ENCODE measurements at places on chromosomes 13 and 19.

DNA sequence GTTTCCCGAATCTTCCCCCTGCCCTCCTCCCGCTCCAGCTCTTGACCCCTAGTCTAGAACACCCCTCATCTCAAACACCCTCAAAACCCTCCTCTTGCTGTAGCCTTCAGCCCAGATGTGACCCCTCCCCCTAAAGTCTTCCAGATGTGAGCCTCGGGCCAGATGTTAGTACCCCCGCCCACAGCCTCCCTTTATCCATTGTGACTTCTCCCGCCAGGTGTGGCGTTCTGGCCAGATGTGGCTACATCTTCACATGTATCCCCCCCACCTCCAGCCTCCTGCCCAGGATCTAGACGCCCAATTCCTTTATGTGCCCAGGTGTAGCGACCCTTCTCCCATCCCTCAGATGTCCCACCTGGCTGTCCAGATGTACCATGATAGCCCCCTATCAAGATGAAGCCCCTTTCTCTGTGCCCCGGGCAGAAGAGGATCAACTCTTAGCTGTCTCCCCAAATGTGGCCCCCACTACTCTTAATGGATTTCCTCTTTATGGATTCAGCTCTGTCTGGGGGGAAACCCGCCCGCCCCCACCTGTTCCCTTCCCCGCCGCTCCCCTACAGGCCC, 517 bp upstream of the LTBP4 start:
- no peak for DNase-seq

DNA sequence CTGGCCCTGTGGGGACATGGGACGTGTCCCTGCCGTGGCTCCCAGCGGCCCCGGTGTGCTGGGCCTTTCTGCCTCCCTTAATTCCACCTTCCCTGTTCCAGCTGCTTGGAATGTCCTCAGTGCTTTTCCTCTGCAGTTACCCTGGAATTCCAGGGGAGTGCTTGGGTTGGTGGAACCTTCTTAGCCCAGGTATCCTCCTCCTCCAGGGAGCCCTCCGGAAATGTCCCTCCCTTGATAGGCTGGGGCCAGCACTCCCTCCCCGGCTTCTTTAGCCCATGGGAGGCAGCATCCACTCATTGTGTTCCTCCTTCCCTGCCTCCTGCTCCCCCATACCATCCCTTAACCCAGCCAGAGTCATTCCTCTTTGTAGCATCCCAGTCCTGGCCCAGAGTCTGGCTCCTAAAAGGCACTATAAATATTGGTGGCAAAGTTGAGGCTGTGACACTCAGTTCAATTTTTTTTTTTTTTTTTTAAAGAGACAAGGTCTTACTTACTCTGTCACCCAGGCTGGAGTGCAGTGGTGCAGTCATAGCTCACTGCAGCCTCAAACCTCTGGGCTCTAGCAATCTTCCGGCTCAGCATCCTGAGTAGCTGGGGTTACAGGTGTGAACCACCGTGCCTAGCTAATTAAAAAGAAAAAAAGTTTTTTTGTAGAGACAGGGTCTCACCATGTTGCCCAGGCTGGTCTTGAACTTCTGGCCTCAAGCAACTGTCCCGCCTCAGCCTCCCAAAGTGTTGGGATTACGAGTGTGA, 13.7 kb upstream of the SLC7A10 start:
- peak; percentile 7 for DNase-seq

- DNase-seq, result no peak
Measured at GRCh38 chr19:54573330-54573872, at the start of gene LILRA2. LILRA2 (plus strand) TSS chr19:54573790; CDS start chr19:54573879, 89 bp downstream.

GRCh38 chr13:77350811-77351210, 23.9 kb upstream of the MYCBP2 start:
- no peak for DNase-seq

DNA sequence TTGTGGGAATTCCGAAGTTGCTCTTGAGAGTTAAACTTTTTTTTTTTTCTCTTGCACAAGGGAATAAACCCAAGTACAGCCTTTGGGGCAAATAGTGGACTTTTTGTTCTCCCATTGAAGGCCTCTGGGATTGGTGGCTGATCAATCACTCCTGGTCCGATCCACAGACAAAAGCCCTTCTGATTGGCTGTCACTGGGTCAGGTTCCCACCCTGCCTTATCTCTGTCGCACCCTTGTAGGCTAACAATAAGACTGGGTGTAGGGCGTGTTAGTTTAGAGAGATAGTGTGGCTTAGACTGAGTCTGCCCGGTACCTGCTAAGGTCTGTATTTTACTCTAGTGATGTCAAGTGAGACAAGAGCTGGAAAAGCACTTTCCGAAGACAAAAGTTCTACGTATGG, 380.8 kb downstream of the NDFIP2 start:
- DNase-seq, result no peak

GRCh38 chr13:82458169-82458568, 1424.1 kb downstream of the SLITRK1 start:
- DNase-seq, result no peak

- no peak for DNase-seq
Measured at GRCh38 chr13:112348642-112349345, 27.4 kb upstream of the SPACA7 start.

GRCh38 chr19:38911388-38912001, 491 bp downstream of the CCER2 start:
- DNase-seq, result no peak

DNA sequence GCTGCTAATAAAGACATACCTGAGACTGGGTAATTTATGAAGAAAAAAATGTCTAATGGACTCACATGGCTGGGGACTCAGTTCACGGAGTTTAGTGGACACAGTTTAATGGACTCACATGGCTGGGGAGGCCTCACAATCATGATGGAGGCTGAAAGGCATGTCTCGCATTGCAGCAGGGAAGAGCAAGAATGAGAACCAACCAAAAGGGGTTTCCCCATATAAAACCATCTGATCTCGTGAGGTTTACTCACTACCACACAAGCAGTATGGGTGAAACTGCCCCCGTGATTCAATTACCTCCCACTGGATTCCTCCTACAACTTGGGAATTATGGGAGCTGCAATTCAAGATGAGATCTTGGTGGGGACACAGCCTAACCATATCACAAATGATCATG, 1181.2 kb downstream of the PCDH9 start:
- DNase-seq, result no peak

GRCh38 chr13:75468098-75468497, 13.9 kb downstream of the TBC1D4 start:
- no peak for DNase-seq

GRCh38 chr19:8459520-8460270, 14.9 kb downstream of the HNRNPM start:
- DNase-seq, result no peak

DNA sequence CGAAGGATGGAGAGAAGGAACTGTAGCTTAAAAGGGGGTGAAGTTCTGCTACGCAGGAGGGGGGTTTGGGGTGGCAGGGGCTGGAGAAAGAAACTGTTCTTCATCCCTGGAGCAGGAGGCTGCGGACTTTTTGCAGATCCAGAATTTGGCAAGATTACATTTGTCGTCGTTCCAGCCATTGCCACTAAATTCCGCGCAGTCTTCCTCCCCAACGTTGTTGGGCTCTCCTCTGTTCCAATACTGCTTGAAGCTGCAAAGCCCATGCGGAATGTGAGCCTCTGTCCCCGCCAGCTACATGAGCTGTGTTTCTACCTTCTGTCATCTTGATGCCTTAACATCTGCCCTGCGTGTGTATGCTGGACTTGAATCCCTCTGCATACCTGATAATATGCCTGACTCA, 4.3 kb downstream of the CD209 start:
- no peak for DNase-seq

GRCh38 chr13:28469316-28469715, 25.6 kb downstream of the FLT1 start:
- DNase-seq, result no peak

DNA sequence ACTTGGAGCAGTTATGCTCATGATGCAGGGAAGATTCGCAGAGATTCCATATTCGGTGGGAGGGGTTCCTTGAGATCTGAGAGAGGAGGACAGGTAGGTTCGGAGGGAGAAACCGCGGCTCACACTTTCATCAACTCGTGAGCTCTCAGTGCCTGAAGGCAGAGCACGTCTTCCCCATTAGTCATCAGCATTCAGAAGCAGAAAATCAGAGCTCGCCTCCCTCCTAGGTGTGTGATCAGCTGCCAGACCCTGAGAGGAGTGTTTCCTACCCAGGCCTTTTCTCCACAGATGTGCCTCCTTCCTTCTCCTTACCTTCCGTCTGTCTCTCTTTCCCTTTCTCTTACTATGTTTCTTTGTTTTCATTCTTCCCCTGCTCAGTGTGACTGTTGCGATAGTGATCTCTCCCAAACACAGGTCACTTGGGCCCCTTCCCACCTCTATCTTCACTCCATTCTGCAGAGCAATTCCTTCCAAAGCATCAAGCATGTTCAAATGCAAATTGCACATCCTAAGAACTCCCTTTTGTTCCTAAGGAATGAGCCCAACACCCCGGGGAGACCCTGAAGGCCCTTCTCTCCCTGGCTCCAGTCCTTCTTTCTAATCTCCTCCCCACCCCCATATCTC, 389.5 kb downstream of the UQCRFS1 start:
- no peak for DNase-seq

DNA sequence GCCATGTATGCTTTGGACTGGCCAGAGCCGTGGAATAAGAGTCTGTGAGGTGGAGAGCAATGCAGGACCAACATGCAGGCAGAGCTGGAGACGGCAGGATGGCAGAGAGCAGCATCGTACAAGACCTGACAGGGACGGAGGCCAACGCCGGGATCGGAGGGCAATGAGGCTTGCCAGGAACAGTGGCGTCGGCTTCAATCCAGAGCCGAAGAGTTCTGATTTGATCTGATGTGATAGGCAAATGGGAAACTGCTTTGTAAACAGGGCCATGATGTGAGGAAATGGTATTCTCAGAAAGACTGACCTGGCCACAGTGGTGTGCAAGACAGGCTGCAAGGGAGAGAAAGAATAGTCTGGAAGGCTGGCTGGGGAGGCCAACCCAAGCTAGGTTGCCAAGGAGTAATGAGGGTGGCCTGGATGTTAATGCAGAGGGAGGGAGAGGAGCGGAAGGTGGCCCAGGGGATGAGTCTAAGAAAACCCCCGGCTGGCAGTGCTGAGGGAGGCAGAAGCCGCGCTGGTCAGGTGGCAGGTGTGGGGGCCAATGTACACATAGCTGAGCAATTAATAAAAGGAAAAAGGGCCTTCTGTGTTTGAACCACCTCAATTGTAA, 26.7 kb downstream of the RCBTB2 start:
- DNase-seq, result no peak

GRCh38 chr19:36573895-36574720, 1.0 kb upstream of the ZNF529 start:
- DNase-seq, result no peak

DNA sequence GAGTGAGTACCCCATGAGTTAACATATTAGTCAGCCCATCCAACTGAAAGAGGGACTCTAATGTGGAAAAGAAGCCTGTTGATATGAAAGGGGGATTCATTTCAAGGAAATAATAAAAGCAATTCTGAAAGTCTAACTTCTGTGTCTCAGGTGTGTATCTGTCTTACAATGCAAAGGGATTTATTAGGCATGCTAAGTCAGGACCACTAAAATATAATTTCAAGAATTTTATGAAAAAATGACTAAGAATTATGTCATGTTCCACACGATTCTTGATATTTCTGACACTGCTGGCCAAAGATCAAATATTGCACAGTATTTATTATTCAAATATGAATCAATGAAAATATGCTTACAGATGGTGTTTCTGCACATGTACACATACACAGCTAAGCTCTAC, 130.8 kb downstream of the KLF12 start:
- DNase-seq, result no peak

GRCh38 chr13:111380431-111380830, 60.0 kb downstream of the TEX29 start:
- no peak for DNase-seq

DNA sequence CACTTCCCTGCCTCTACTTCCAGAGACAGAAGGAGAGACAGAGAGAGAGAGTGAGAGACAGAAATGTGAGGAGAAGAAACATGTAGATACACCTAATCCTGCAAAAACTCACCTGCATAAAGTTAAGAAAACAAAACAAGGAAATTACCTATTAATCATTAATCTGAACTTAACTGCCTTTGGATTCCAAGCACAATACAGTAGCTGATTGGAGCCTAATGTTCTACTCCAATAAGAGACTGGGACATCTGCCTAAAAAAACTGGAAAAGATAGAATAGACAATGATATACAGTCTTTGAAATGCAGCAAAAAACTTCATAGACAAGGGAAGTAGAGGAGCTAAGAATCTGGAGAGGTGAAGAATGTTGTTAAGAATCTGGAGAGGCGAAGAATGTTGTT, 910.2 kb upstream of the SLC10A2 start:
- DNase-seq, result no peak

GRCh38 chr19:44581288-44581687, 32.1 kb upstream of the IGSF23 start:
- DNase-seq, result no peak

GRCh38 chr19:15316498-15316897, 15.8 kb downstream of the BRD4 start:
- DNase-seq, result no peak

- no peak for DNase-seq
Measured at GRCh38 chr13:54387625-54388024, 1359.0 kb downstream of the OLFM4 start.

DNA sequence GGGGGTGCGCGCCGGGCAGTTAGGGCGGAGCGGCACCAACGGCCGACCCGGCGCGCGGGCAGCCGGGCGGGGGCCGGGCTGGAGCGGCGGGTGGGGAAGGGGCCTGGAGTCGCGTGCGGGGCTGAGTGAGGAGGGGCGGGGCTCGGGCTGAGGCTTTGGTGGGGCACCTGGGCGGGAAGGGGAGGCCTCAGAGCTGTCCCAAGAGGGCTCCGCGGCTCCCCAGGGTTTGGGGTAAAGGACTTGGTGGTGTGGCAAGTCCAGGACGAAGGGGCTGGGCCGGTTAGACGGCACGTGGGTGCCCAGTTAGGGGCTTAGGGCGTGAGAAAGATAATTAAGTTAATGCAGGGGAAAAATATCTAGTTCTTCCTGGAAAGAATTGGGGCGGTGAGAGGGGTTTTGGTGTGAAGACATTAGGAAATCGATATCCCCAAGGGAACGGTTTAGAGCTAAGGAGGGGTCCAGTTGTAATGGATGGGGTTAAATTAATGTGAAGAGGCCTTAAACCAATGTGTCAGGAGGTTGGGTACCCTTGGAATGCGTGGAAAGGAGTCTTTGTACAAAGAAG, 496 bp downstream of the ZNF574 start:
- DNase-seq, result peak; percentile 66

GRCh38 chr13:102550507-102550906, 46.3 kb upstream of the TPP2 start:
- peak; percentile 24 for DNase-seq

DNA sequence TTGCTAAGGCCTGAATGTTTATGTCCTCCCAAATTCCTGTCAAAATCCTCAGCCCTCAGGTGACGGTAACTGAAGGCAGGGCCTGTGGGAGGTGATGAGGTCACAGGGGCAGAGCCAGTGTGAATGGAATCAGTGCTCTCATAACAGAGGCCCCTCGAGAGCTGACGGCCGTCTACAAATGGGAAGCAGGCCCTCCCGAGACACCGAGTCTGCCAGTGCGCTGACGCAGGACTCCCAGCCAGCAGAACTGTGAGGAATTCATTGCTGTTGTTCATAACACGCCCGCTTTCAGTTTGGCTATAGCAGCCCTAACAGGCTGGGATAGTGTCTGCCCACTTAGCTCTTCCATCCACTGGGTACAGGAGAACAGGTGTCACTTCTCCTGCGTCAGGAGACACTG, 41.2 kb downstream of the CARS2 start:
- peak; percentile 63 for DNase-seq
